ENCODE measurements at places on chromosomes 13 and 19.

DNA sequence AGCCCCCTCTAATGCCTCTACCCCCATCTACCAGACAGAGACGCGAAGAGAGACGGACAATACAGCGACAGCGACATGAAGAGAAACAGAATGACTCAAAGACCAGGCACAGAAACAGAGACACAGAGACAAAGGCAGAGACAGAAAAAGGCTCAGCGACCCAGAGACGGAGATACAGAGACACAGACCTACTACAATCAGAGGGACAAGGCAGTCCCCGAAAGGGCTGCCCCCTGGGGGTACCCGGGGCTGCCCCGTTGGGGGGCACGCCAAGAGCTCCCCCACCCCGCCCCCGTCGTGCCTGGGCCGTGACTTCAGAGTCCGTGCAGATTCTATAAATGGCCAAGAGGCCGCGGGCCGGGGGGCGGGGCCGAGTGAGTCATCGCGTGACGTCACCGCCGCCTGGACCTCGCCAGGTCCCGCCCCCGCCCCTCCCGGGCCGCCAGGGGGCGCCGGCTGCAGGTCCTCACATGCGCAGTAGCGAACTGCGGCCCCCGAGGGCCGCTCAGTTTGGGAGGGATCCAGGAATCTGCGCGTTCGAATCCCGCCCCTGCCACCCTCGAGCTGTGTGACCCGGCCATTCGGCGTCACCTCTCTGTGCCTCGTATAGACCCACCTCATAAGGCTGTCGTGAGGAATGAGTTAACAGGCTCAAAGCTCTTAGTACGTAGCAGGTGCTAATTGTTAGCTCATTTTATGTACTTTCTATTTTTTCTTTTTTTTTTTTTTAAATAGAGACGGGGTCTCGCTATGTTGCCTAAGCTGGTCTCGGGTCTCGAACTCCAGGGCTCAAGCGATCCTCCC, 2.7 kb upstream of the CNN1 start:
- DNase-seq = peak; percentile 97

DNA sequence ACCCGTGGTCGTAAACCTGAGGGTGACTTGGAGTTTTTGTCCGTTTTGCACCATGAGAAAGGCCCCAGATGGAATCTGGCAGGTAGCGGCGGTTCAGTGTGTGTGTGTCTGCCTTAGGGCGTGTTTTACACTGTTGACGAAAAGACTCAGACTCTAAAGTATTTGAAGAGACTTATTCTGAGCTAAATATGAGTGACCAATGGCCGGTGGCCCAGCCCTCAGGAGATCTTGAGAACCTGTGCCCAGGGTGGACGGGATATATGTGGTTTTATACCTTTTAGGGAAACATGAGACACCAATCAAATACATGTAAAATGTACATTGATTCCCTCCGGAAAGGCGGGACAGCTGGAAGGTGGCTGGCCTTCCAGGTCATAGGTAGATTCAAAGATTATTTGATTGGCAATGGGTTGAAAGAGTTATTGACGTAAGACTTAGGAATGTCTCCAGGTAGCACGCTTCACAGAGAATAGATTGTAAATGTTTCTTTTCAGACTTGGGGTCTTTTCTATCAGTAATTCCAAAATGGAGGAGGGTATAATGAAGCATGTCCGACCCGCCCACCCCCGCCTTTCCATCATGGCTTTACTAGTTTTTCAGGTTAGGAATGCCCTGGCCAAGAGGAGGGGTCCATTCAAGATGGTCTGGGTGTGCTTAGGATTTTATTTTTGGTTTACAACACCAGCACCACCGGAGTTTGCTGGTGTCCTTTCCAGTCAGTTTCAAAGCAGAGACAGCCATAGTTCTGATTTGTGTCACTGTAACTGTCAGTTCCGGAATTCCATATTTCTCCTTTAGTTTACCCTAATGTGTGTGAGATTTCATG, 1.0 kb upstream of the ZNF529 start:
- no peak for DNase-seq

GRCh38 chr19:51131780-51132680, 7.3 kb downstream of the SIGLEC9 start:
- peak; percentile 43 for DNase-seq

GRCh38 chr13:109665240-109665639, 121.1 kb downstream of the IRS2 start:
- no peak for DNase-seq

- no peak for DNase-seq
Measured at GRCh38 chr19:35295792-35296462, 4.0 kb downstream of the MAG start.

GRCh38 chr13:104823709-104824108, 1711.8 kb downstream of the EFNB2 start:
- DNase-seq = no peak

- no peak for DNase-seq
Measured at GRCh38 chr19:18999016-18999758, 34.1 kb downstream of the SUGP2 start.

- DNase-seq = no peak
Measured at GRCh38 chr19:6023085-6023682, 45.2 kb upstream of the RANBP3 start.

GRCh38 chr13:23845105-23845725, 44.0 kb downstream of the MIPEP start:
- DNase-seq = no peak

Measured in neural progenitor cell (in vitro differentiated cells).